Activated CD4-positive, CD25-positive, alpha-beta regulatory T cell treated with anti-CD3 and anti-CD28 coated beads, Interleukin-2, amount 50 U/mL, for 16 hours (primary cell): ENCODE measurements at places on chromosomes 6 and 20.

GRCh38 chr20:667351-668034 lies 8.1 kb downstream of the SCRT2 start:
- peak; percentile 28 for DNase-seq

DNA sequence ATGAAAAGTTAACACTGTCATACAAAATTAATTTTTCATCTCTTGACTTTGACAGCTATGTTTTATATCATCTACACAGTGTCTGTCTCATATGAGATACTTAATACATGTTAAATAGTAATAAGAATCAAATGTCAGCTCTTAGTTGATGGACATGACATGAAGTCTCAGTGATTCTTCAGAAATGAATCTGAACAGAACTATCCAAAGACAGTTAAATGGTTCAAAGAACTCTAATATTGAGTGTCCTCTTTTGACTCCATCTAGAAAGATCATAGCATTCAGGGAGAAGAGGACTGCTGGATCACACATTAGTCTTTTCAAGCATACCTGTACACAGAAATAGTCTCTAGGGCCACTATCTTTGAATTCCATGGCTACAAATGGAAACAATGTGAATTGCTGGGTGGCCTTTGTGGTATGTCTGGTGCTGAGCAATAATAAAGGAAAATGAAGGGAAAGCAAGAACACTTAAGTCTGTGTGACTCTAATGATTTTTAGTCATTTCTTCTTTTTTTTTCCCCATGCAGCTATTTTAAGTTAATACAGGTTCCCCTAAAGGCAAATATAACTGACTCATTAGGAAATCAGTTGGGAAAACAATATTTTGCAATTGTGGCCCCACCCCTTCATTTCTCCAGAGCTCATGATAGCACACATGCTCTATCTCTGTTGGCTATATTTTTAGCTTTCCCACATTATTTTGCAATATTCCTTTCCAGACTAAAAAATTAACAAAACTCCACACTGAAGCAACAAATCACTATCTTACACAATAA lies 367.5 kb downstream of the GRIK2 start:
- no peak for DNase-seq

DNA sequence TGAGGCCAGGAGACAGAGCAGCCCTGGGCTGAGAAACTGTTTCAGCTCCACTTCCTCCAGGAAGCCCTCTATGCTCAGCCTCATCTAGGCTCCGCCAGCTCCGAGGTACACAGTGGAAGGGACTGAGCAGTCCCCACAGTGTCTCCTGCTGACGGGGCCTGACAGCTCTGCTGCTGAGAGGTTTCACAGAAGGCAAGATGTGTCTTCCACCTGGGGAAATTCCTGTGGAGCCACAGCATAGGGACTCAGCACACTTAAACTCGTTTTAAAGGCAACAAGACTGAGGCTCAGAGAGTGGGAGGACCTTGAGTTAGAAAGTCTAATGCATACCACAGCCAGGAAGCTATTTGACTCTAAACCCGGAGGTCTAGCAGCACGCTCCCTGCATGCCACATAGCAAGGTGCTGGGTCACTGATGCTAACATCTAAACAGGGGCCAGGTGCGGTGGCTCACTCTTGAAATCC lies 6.8 kb downstream of the ADA start:
- no peak for DNase-seq

DNA sequence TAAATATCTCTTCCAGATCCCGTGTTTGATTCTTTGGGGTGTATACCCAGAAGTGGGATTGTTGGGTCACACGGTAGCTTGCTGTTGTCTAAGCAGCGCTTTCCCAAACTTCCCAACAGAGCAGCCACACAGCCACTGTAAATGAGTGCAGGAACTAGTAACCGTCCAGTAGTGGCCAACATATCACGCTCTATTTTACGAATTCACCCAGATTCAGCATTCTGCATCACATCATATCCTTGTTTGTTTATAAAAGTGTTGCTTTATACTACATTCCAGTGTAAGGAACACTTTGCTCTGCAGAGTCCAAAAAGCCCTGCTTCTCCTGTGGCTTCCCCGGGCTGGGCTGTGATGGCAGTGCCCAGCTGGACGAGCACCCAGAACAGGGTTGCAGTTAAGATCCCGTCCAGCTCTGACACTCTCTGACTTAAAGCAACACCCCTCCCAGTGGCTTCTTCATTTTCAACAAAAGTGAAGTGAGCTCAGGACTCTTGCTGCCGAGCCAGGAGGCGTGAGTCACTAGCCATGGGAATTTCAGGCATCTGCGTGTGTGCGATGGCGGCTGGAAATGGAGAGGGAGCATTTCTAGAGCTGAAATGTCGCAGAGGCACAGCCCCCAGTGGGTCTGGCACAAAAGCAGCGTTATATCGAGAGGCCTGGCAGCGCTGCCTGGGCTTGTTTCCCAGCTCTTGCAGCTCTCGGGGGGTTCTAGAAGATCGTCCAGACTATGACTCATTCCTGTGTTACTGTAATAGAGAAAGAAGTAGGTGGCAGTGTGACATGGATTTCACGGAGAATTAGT lies 216.3 kb upstream of the ECI2 start:
- no peak for DNase-seq

- no peak for DNase-seq
Measured at GRCh38 chr20:57594092-57594951, 25.9 kb downstream of the ZBP1 start.

DNA sequence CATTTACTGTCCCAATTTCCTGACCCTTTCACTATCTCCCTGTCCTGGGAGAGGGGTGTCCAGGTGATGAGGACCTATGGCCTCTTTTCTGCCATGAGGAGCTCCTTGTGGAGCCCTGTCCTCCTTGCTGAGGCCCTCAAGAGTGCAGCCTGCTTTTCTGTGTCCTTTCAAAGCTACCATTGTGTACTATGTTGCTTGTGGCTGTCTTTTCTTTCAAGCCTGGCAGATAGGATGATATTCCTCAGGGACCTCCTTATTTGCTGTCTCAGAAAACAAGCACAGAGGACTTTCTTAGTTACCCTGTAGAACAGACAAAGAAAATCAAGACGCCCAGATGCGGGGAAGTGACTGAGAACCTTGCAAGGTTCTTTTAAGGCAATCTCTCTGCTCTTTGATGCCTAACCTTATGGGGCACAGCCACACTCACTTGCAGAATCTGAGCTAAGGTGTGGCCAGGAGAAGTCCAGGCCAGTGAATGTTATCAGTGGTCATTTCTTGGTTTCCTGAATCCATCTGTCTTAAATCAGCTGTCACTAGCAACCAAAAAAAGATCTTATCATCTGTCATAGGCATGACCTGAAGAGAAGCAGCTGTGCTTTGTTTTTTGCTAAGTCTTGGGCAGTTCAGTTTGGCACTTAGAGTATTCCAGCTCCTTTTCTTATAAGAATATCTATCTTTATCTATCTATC lies 17.2 kb downstream of the CARMIL1 start:
- no peak for DNase-seq

DNA sequence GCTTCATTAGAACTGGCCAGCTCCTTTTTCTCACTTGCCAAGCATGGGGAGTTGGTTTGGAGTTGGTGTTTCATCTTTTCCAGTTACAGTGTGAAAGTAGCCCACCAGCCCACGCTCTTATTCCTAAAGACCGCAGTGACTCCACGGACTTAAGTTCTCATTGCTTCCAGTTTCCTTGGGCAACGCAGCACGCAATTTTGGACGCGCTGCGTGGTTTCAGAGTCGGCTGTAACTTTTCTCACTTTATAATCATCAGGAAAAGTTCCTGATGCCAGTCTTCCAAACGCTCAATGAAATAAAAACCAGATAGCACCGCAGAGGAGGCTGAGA lies 381 bp upstream of the PEX7 start:
- no peak for DNase-seq

- no peak for DNase-seq
Measured at GRCh38 chr6:50361641-50362331, 312.1 kb upstream of the DEFB112 start.

- DNase-seq = no peak
Measured at GRCh38 chr6:42292004-42292740, 74.5 kb upstream of the MRPS10 start.

DNA sequence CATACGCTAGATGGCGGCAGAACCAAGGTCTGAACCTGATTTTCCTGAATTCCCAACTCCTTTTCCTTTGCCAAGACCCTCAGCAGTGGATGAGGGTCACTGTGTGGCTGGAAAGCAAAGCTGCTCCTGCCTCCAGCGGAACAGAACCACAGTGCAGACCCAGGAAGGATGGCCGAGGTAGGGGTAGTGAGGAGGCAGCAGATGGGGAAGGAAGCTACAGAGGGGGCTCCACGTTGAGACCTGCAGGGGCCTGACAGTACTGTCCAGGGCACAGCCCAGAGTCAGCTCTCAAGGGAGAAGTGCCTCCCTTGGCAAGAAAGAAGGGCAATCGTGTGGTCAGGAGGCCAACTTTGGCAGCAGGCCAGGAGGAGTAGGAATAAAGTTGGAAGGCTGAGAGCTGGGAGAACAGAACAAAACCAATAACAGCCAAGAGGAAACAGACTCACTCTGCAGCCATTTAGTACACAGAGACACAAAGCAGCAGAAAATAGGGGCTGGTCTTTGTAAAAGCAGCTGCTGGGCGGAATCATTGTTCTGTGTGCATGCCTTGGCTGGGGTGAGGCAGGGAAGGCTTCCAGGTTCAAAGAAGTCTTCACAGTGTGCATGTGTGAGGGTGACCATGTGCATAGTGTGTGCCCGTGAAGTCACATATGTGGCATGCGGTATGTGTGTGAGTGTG lies 3.1 kb downstream of the GABRR2 start:
- DNase-seq = no peak

GRCh38 chr6:150598401-150598800 lies 1.3 kb upstream of the PLEKHG1 start:
- no peak for DNase-seq

- no peak for DNase-seq
Measured at GRCh38 chr6:72081871-72082270, 195.5 kb downstream of the RIMS1 start.

DNA sequence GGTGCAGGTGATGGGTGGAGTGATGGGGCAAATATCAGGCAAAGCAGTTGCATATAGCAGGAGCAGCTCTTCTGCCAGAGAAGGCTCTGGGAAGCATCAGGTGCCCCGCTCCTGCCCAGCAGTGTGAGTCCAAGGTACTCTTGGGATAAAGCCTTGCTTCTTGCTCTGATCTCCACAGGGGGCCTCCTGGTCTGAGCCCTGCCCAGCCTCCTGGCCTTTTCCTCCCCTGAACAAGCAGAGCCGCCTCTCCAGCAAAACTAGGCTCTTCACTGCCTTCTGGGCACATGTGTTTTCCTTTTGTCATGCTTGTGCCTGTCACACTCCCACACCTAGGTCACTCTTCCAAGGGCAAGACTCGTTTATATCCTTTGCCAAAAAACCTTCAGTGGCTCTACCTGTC lies 34.3 kb downstream of the SIRPA start:
- no peak for DNase-seq

GRCh38 chr20:48601798-48602197 lies 226.0 kb downstream of the PREX1 start:
- no peak for DNase-seq

GRCh38 chr6:71171497-71172070 lies 117.0 kb upstream of the OGFRL1 start:
- no peak for DNase-seq

- DNase-seq = no peak
Measured at GRCh38 chr6:167237438-167238145, 53.5 kb upstream of the UNC93A start.

DNA sequence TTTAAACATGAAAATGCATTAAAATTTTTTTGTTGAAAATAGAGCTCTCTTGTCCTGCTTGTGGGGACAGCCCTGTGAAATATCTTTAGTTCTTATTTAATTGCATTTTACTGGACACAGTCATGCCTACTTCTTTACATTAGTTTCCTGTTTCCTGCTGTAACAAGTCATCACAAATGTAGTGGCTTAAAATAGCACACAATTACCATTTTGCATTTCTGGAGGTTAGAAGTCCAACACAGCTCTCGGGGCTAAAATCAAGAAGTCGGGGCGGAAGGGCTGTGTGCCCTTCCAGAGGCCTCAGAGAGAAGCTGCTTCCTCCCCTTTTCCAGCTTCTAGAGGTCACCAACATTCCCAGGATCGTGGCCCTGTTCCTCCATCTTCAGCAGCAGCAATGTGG lies 29.4 kb downstream of the PNLDC1 start:
- DNase-seq = no peak

GRCh38 chr20:63939061-63939935 lies 16.9 kb downstream of the UCKL1 start:
- DNase-seq = no peak

GRCh38 chr20:44296011-44296410 lies 15.0 kb downstream of the FITM2 start:
- DNase-seq = no peak

DNA sequence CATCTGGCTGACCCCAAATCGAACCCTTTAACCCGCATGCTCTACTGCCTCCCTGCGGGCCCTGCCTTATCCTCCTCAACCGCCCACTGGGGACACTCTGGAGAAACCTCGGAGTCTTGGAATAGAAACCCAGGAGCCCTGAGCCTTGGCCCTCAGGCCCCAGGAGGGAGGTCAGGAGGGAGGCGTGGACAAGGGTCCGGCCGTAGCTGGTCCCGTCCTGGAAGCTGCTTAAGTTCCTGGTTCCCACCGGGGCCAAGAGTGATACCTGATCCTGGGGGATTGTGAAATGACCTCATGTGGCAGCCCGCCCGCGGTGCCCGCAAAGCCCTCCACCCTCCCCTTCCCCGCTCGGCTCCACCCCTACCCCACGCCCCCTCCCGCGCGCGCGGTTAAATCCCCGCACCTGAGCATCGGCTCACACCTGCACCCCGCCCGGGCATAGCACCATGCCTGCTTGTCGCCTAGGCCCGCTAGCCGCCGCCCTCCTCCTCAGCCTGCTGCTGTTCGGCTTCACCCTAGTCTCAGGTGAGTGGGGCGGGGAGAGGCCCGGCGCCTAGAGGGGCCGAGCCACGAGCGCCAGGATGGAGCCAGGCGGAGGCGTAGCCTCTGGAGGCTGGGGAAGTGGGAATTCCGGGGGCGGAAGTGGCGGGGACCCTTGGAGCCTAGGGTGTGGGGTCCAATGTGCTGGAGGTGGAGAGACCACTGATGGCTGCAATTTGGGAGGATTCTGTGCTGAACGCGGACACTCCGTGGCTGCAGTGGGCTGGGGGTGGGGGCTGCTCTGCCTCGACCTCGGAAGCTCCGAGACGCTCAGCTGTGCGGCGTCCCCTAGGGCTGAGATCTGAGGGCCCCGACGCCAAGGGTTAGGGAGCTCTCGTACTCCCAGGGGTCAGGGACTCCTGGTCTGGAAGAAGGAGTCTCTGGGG lies at the start of gene WFDC2:
Gene WFDC2 (plus strand): TSS at position 418 of the 926 bp plus-strand sequence. CDS start 29 bp downstream, at position 447.
- no peak for DNase-seq
